ENCODE measurements at places on chromosomes 16 and 17. TPM values are rescaled to one million over a fixed set of nuclear protein-coding genes. Genes with fewer than 3 reads are reported as not detected.

The CFDP1 gene
- total RNA-seq, result 22.9 TPM

The TERB1 gene
- 0.20 TPM for total RNA-seq

The DBNDD1 gene
- 5.0 TPM for total RNA-seq

The CLEC3A gene
- total RNA-seq, result not detected

The TEKT1 gene
- total RNA-seq, result not detected

The C1QTNF1 gene
- total RNA-seq, result 0.22 TPM

The KCNH6 gene
- not detected for total RNA-seq

The KRT26 gene
- not detected for total RNA-seq

The PTX4 gene
- 0.15 TPM for total RNA-seq

The MED9 gene
- total RNA-seq, result 16.7 TPM

The RCVRN gene
- total RNA-seq, result not detected

The ZDHHC1 gene
- total RNA-seq, result 9.9 TPM

The GPRC5B gene
- 0.10 TPM for total RNA-seq

The SPNS3 gene
- not detected for total RNA-seq

The WNT3 gene
- 7.0 TPM for total RNA-seq

The GUCY2D gene
- total RNA-seq, result not detected

The CHST4 gene
- not detected for total RNA-seq

The PRRT2 gene
- 0.22 TPM for total RNA-seq

The CNGB1 gene
- not detected for total RNA-seq

The KRT33B gene
- not detected for total RNA-seq

The NOMO2 gene
- total RNA-seq, result 184 TPM

The ABCA8 gene
- 27.4 TPM for total RNA-seq

The SOX8 gene
- 1.5 TPM for total RNA-seq

The ZNF423 gene
- not detected for total RNA-seq

The KRTAP4-1 gene
- total RNA-seq, result 0.17 TPM

The CARD14 gene
- total RNA-seq, result 0.46 TPM

The VAT1L gene
- not detected for total RNA-seq

The DPEP2 gene
- total RNA-seq, result not detected

The KIAA0753 gene
- 18.5 TPM for total RNA-seq

The VWA3A gene
- not detected for total RNA-seq

Data from NCI-H460 (cell line).